ENCODE measurements at places on chromosomes 7 and 10. TPM values are rescaled to one million over a fixed set of nuclear protein-coding genes. Genes with fewer than 3 reads are reported as not detected.

INHBA gene
- total RNA-seq = 1.6 TPM

SEMA3A gene
- total RNA-seq = 60.0 TPM

SEMA4G gene
- 8.5 TPM for total RNA-seq

LRRC61 gene
- 24.4 TPM for total RNA-seq

LAMB4 gene
- total RNA-seq = not detected

BUD23 gene
- 68.5 TPM for total RNA-seq

FBXO24 gene
- total RNA-seq = 0.85 TPM

TEX36 gene
- not detected for total RNA-seq

AGBL3 gene
- total RNA-seq = 1.2 TPM

CRYGN gene
- 0.79 TPM for total RNA-seq

CCDC3 gene
- total RNA-seq = 2.3 TPM

SPOCK2 gene
- total RNA-seq = 1.8 TPM

RFC2 gene
- 76.6 TPM for total RNA-seq

TSPAN33 gene
- total RNA-seq = 36.7 TPM

ZNF488 gene
- 2.9 TPM for total RNA-seq

AMZ1 gene
- total RNA-seq = 0.90 TPM

PRLHR gene
- total RNA-seq = not detected

ZYX gene
- total RNA-seq = 237 TPM

CTAGE6 gene
- not detected for total RNA-seq

ATOH7 gene
- 0.20 TPM for total RNA-seq
